ENCODE measurements at places on chromosomes 16 and 17. TPM values are rescaled to one million over a fixed set of nuclear protein-coding genes. Genes with fewer than 3 reads are reported as not detected.

Gene ITGA2B
- 11.4 TPM for total RNA-seq

Gene TBC1D3I
- total RNA-seq, result not detected

Gene NLRC3
- 0.03 TPM for total RNA-seq

DNA sequence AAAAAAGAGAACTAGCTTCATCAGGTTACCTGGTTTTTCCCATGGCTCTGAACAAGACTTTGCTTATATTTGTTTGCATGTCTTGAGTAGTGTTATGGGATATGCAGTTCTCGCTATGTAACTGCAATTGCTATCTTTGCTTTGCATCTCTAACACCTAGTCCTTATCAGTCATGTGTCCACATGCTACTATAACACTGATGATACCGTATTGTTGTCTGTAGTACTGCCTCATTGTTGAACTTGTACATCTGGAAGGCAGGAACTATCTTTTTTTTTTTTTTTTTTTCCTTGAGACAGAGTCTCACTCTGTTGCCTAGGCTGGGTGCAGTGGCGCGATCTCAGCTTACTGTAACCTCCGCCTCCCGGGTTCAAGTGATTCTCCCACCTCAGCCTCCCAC is 2.5 kb downstream of the PSME3 start:
- no peak for DNase-seq
